ENCODE measurements at places on chromosomes 11 and 22.
A peak's percentile ranks its signal among the peaks of the same experiment; 100 is the strongest.

GRCh38 chr11:73217131-73217809 is 811 bp upstream of the P2RY2 start:
- no peak for DNase-seq

DNA sequence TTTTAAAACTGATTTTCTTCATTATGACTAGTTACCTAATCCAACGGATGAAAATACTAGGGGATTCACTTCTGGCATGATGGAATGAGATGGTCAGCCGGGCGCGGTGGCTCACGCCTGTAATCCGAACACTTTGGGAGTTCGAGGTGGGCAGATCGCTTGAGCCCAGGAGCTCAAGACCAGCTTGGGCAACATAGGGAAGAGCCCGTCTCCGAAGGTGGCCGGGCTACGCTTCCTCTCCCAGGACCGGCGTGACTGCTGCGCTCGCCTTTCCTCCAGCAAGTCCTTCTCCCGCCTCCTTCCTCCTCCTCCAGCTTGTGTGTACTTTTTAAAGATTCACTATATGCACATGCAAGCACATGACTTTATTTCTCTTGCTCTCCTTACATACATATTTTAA is 505.4 kb upstream of the CCDC90B start:
- DNase-seq: no peak

DNA sequence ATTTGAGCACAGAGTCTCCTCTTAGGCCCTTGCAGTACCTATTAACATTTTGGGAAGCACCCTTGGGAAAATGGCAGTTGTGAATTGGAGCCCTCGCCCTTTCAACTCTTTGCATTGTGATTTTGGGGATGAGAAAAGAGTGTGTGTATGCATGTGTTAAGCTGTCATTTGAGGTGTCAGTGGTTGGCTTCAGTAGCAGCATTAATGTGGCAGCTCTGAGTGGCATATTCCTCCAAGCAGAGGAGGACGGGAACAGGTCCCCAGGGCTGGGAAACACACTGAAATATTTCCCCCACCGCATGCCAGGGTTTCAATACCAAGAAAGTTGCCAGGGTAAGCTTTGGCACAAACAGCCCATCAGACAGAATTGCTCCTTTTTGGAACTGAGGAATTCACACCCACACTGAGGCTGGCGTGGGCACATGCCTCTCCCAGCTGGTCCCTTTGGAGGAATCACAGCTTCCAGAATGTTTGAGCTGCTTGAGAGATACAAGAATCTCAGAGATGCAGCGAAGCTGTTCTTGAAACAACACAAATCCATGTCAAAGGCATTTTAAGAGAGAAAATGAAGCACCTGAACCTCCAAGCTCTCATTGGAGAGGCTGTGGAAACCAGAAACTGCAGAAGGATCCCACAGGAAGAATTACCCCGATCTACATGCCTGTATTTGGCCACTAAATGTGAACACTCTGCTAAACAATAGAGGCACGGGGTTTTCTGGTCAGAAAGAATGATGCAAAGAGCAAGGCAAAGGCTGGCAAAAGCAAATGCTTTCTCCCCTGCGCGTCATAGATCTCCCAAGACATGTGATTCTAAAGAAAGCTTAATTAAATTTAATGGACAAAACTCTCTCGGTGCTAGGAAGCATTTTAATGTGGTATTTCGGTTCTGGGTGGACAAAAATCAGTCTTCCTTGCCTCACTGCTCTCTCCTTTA is 67.2 kb upstream of the RCN1 start:
- no peak for DNase-seq

- no peak for DNase-seq
Measured at GRCh38 chr22:40001800-40002577, 7.2 kb downstream of the FAM83F start.

DNA sequence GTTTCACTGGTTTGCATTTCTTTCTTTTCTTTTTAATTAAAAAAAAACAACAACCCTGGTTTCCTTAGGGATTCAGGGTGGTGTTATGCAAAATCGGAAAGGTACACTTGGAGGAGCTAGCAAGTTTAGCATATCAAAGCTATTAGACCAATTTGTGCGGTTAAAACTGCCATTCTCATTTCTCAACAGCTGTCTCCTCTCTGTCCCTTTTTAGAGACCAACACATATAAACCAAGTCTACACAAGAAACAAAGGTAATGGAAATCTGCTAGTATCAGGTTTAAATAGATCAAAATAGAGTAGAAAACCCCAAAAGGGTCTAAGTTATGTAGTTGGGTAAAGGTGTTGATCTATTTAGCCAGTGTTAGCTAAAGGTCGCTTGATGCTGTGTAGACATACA is 1.7 kb upstream of the SESN3 start:
- DNase-seq: no peak

DNA sequence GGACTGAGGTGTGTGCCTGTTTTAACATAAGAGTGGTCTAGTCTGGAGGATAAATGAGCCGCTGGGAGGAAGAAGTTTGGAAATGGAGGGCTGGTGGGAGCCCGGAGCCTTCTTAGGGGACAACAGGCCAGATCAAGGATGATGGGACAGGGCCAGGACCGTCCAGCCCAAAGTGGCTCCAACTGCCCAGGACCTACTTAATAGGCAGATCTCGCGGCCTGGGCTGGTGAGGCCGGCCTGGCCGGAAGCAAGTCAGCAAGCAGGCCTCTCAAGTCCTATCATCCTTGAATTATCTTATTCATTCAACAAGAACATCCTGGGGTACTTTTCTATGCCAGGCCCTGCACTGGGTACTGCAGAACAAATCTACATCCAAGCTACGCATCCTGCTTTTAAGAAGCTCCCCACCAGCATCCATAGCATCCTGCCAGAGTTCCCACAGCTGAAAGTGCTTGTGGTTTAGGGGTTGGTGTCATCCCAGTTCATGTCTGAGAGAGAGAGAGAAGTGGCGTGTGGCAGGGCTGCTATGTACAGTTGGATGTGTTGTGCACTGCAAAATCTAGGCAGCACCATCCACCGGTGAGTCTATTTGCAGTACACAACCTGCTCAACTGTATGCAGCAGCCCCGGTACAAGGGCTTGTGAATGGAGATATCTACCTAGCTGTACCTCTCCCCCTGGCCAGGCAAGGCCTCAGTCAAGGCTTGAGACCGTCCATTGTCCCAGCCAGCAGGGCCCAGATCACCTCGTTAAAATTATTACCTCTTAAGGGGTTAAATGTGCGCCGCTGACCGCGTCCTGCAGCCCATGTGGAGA is 82.1 kb downstream of the FBLN1 start:
- no peak for DNase-seq

DNA sequence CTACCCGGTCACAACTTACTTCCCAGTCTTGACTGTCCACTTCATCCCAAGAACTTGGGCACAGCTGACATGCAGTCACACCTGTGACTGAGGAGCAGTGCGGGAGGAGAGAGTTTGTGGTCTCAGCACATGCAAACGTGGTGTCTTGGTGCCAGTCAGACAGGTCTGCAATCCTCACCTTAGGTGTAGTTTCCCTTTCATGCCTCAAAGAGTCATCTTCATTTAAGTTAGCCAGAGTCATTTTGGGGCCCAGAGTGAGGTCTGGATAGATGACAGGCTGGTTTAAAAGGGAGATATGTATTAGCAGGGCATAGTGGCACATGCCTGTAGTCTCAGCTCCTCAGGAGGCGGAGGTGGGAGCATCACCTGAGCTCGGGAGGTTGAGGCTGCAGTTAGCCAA is 108.5 kb upstream of the SORL1-AS1 start:
- no peak for DNase-seq

DNA sequence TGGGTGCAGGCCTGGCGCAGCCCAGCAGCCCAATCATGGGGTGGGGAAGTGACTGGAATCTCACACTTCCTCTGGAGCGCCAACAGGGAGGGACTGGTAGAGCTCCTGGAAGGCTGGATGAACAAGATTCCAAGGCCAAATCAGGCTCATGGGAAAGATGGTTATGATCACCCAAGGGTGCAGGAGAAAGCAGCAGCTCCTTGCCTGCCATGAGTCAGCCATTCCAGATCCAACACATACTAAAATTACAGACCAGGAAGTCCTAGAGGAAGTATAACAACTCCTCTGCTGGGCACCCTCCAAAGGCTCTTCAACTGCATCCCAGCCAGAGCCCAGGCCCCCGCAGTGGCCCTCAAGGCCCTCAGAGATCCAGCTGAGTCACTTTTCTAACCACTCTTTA is 427.3 kb downstream of the TENM4 start:
- DNase-seq: no peak

GRCh38 chr11:94897330-94897768 is 76.0 kb downstream of the CWC15 start:
- DNase-seq: peak; percentile 32

DNA sequence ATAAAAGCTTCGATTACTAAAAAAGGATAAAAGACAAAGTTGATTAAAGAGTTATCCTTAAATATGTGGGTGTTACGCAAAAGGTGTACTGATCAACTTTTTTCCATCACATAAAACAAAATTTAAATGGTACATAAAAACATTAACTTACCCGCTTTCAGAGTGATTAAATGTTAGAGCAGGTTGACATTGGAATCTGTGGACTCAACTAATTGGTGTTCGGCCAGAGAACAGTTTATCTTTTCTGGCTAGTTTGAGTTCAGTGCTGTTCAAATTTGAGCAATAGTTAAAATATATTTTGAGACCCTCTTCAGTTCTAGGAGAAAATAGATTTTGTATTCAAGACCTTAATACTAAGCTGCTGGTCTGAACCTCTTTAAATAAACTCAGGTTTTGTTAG is 56.1 kb downstream of the ATM start:
- DNase-seq: no peak

DNA sequence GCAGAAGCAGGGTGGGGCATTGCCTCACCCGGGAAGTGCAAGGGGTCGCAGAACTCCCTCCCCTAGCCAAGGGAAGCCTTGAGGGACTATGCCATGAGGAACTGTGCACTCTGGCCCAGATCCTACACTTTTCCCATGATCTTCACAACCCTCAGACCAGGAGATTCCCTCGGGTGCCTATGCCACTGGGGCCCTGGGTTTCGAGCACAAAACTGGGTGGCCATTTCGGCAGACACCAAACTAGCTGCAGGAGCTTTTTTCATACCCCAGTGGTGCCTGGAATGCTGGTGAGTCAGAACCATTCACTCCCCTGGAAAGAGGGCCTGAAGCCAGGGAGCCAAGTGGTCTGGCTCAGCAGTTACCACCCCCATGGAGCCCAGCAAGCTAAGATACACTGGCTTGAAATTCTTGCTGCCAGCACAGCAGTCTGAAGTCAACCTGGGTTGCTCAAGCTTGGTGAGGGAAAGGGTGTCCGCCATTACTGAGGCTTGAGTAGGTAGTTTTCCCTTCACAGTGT is 573.7 kb upstream of the ANO3 start:
- no peak for DNase-seq

DNA sequence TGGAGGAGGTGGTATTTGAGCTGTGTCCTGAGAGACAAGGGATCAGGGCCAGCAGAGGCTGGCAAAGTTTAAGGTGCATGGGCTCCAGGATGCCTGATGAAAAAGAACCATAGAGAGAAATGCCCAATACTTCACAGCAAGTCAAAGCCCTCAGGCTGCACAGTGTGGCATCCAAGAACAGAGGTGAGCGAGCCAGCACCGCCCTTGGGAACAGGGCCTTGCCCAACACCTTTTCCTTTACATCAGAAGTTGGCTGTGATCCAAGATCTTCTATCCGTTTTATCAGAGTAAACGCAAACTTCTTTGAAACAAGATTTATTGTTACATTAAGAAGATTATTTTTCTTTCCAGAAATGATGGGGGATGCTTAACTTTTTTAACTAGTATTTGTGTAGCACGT is 1.4 kb downstream of the B3GNT6 start:
- no peak for DNase-seq

DNA sequence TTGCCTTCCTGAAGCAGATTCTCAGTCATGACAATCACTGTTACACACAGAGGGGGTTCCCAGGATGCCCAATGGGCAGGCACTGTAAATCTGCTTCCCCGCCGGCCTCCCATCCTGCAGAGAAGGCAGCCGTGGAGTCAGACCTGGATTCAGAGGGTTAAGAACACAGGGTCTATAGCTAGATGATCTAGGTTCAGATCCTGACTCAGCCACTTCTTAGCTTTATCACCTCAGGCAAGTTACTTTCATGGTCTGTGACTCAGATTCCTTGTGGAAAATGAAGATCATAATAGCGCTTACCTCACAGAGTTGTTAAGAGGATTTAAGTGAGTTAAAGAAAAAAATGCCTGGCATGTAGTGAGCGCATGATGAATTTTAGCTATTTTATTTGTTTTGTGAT is 95.9 kb downstream of the TIMP3 start:
- no peak for DNase-seq

- DNase-seq: no peak
Measured at GRCh38 chr11:83063073-83063754, 8.5 kb downstream of the RAB30 start.

DNA sequence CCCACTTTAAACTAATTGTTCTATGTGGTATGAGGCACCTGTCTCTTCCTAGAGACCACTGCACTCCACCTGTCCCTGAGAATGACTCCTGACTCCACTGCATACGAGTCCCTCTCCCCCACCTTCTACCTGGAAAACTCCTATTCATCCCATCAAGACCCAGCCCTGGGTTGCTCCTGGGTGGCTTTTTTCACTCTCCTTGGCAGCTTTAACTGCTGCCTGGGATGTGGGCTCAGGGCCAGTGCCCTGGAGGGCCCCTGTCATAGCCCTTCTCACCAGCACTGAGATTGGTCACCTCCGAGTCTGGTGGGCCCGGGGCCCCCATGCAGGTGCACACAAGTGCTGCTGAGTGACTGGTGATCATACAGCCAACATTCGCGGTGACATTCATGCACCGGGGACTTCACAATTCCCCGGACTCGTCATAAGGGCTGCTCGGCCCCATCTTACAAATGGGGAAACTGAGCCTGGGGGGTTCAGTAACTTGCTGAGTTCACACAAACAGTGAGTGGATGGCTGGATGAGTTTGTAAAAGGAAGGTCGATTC is 25.9 kb upstream of the TOLLIP start:
- no peak for DNase-seq

- DNase-seq: no peak
Measured at GRCh38 chr22:46750530-46750800, 12.0 kb upstream of the TBC1D22A start.
